ENCODE measurements at places on chromosomes 11 and 22.

DNA sequence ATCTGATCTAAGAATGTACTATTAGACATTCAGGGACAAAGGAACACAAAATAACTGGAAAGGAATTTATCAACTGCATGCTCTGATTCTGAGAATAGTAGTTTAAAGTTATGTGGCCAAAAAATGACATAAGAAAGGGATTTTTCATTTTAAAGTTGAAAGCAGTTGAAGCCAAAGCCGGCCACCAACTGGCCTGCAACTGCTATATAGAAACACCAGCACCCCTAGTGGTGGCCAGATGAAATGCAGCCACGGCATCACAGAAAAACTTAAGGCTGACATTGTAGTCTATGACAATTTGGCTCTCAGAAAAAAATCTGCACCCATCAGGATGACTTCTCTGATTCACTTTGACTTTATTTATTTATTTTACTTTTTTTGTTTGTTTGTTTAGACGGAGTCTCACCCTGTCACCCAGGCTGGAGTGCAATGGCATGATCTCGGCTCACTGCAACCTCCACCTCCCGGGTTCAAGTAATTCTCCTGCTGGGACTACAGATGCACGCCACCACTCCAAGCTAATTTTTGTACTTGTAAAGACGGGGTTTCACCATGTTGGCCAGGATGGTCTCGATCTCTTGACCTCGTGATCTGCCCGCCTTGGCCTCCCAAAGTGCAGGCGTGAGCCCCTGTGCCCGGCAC, 59.2 kb downstream of the SLC35F2 start:
- no peak for DNase-seq

- DNase-seq = no peak
Measured at GRCh38 chr11:31114442-31114841, 255.1 kb downstream of the DCDC1 start.

DNA sequence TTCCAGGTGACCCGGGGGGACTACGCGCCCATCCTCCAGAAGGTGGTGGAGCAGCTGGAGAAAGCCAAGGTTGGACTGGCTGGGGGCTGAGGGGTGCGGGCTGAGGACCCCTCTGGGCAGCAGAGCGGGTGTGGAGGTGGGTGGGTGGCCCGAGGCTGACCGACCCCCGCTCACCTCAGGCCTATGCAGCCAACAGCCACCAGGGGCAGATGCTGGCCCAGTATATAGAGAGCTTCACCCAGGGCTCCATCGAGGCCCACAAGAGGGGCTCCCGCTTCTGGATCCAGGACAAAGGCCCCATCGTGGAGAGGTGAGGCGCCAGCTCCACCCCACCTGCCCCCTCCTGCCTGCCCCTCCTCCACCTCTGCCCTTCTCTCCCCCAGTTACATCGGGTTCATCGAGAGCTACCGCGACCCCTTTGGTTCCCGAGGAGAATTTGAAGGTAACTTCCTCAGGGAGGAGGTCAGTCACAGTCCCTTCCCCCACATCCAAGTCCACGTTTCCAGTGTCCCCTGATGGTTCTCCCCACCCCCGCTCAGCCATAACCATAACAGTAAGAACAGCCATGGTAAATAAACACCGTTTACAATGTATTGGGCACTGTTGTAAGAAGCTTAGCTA, 11.2 kb downstream of the DPP3 start:
- no peak for DNase-seq

DNA sequence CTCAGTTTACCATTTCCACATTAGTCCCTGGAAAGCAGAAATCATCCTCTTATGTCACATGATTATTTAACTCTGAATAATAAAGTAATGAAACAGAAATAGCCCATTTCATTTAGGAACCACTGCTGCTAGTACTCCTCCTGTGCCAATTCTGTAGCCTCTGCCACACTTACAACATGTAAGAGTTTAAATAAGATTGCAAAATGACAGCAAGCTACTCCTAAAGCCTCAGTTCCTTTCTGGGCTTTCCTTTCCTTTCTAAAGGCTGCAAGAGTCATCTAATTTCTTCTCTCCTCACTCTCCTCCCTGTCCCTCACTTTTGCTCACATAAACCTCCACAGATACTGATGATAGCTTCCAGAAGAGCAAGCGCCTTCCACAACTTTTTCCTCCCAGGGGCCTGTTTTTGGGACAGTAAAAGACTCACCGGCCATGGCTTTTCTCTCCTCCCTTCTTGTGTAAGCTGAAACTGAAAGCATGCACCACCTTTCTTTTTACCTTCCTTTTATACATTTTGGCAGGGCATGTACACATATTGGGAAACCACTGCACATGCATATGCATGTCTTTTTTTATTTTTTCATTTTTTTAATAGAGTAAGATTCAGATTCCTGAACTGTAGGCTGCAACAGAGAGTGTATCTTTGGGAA, 38.5 kb downstream of the CARD18 start:
- DNase-seq = no peak

- no peak for DNase-seq
Measured at GRCh38 chr11:67435031-67435726, 2.3 kb downstream of the PTPRCAP start.

- DNase-seq = no peak
Measured at GRCh38 chr22:17302616-17303015, 66.6 kb upstream of the CECR2 start.

DNA sequence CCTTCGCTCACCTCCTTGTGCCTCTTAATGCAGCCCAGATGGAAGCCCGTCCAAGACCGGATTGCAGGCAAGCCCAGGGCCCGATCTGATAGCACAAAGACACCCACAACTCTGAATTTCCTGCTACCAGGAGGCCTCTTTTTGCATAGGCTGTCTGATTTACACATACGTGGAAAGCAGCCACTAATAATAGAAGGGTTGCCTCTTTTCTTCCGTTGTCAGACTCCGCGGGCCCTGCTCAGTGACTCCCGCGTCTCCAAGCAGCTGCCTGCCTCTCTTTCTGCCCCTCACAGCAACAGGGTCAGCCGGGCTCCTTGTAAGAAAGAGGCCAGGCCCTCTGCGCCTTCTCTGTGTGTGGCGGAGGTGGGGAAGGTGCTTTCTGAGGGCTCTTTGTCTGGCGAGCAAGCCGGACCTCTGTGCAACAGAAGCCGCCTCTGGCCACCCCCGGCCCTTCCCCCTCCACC, 26.7 kb downstream of the FLI1 start:
- no peak for DNase-seq

DNA sequence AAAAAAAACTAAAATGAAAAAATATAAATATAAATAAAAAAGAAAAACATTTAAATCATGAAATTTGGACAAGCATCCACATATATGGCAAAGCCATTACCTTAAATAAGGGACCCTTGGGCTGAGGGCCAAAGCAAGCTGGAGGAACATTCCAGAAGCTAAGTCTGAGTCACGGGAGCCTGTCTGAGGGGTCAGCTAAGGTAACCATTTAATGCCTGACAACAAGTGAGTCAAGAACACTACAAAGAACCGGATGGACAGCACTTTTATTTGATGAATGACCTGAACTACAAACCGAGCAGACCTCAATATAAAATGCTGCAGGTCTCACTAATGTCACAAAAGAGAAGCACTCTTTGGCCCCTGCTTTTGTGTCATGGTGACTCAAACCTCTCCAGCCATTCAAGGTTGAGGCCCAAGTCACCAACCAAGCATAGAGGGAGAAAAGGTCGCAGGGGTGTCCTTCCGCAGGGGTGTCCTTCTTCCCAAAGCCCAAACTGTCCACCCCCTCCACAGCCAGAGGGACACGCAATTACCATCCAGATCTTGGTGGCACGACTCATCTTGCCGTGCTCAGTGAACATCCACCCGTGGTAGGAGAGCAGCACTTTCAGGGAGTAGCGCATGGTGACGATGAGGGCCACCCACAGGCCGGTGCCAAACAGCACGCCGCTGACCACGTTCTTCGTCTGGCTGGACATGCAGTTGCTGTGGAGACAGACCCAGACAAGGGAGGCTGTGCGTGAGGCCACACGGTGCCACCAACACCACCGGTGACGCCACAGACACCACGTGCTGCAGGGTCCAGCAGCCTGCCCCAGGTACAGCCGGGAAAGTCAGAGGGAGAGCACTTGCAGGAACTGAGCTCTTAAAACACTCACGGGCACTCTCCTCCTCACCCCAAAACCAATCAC, 34.5 kb downstream of the CPT1A start:
- no peak for DNase-seq

GRCh38 chr11:94880216-94880615, 93.1 kb downstream of the CWC15 start:
- no peak for DNase-seq

- DNase-seq = no peak
Measured at GRCh38 chr11:24588081-24588480, 91.2 kb downstream of the LUZP2 start.

DNA sequence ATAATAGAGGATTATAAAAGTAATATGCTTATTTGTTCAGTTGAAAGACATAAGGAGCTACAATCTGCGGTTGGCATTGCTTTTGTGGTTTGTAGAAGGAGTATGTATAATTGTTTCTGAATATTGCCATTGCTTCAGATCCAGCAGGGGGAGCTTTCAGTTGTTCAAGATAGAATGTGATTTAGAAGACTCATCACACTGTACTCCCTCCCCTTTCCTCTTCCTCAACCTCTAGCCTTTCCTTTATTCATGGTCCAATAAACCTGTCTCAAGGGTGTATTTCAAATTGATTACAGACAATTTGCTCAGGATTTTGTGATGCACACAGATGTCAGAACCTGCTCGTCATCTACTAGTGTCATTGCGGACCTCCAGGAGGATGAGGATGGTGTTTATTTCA, 9.8 kb downstream of the PRMT3 start:
- no peak for DNase-seq

GRCh38 chr22:28344918-28345703, 334.5 kb downstream of the TTC28 start:
- no peak for DNase-seq

DNA sequence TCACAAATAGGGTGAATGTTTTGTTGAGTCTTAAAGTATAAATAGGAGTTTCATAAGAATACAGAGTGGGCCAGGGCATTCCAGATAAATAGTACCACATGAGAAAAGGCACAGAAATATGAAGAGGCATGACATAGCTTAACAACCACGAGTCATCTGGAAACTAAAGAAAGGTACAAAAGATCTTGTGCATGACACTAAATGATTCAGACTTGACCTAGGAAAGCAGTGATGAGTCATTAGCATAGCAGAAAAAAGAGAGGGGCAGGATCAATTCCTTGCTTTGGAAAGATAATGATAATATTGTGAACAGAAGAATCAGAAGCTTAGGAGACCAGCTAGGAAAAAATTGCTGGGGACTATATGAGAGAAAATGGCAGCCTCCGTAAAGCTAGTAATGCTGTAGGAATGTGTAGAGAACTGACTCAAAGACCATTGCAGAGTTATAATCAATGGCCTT, 47.6 kb upstream of the FIBIN start:
- DNase-seq = no peak

DNA sequence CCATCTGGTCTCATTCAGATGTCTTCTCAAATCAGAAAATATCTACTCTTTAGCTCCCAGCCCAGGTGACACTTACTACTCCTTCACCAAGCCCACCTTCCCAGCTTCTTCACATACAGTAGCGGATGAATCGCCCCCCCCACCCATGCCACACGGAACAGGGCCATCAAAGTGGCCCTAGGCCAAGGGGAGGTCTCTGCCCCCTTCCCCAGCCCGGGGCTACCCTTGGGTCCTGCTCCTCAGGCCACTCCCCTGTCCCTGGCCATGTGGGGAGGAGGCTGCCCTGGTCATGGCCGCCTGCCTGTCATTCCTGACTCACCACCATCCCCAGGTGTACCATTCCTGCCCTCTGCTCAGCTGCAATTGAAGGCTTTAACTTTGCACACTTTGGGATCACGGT, 142.8 kb downstream of the NECTIN1 start:
- no peak for DNase-seq

DNA sequence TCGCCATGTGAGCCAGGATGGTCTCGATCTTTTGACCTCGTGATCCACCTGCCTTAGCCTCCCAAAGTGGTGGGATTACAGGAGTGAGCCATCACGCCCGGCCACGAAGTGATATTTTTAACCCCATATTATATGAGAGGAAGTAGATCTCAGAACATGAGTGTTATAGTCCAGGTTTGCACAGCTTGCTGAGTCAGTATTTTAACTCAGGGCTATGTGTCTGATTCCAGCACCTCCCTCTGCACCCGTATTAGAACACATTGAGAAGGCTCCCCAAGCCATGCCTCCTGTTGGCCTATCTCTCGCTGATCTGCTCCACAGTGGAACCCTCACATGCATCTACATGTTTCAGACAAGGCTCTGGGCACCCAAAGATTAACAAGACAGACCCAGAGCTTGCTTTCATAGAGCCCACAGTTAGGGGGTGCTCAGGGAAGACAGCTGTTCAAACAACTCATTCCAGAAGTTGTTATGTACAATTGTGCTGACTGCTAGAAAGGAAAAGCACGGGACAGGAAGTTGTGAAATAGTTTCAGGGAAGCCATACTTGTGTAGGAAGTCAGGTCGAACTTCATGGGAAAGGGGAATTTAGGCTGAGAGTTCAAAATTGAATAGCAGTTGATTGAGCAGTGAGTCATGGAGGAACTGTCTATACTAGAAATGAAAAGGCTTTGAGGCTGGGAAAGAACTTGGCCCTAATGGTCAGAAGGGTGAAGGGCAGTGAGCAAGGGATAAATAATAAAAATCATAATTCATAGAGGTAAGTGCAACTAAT, 49.3 kb upstream of the CLPB start:
- no peak for DNase-seq

- DNase-seq = no peak
Measured at GRCh38 chr11:86511086-86511551, 136.4 kb downstream of the CCDC81 start.

GRCh38 chr11:118572061-118572980, at the start of gene ARCN1:
Gene ARCN1, plus strand, starts transcription at chr11:118572409. Its CDS starts 139 bp downstream, at chr11:118572548.
- DNase-seq = peak; percentile 32

DNA sequence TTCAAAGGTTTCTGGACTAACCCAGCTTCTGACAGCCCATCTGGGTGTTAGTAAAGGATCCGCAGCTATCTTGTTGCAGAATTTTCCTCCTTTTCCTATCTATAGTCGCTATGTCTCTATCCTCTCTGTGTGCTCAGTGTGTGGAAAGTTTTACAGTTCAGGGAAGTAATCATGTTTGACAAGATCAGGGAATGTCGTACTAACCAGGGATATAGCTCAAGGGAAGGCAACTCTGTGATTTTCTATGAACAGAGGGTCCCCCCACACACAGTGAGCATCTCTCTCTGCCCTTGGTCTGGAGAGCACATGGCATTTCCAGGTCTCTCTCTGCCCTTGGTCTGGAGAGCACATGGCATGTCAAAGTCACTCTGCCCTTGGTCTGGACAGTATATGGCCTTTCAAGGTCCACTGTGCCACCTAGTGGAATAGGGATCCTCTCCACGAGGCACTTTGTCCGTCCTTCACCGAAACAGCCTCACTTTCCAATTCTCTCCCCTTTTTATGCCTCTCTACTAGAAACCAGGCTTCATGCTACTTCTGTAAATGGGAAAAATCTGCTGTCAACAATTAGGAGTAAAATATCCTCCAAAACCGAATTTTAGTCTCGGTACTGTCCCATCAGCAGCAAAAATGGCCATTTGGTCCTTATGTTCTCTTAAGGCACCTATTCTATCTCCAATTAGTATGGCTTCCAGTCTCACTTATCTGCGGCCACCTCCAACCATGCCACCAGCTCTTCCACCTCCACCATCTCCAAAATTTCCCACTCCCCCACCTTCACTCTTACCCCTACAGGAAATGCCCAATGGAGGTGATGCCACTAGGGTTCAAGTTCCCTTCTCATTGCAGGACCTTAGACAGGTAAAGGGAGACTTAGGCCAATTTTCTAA, 88.7 kb downstream of the IGLL5 start:
- no peak for DNase-seq
